Cerebellar nuclear complex (tissue), 1 donor: ENCODE measurements at places on chromosomes 16 and 17.

GRCh38 chr17:73422121-73422520 is 110.3 kb upstream of the CDC42EP4 start:
- DNase-seq = no peak

- no peak for DNase-seq
Observed at GRCh38 chr17:40349895-40350688, 14.4 kb downstream of the GJD3 start.

- no peak for DNase-seq
Observed at GRCh38 chr17:34370997-34371395, 8.0 kb upstream of the CCL1 start.

- DNase-seq = no peak
Observed at GRCh38 chr17:45067637-45068036, 6.5 kb downstream of the NMT1 start.

DNA sequence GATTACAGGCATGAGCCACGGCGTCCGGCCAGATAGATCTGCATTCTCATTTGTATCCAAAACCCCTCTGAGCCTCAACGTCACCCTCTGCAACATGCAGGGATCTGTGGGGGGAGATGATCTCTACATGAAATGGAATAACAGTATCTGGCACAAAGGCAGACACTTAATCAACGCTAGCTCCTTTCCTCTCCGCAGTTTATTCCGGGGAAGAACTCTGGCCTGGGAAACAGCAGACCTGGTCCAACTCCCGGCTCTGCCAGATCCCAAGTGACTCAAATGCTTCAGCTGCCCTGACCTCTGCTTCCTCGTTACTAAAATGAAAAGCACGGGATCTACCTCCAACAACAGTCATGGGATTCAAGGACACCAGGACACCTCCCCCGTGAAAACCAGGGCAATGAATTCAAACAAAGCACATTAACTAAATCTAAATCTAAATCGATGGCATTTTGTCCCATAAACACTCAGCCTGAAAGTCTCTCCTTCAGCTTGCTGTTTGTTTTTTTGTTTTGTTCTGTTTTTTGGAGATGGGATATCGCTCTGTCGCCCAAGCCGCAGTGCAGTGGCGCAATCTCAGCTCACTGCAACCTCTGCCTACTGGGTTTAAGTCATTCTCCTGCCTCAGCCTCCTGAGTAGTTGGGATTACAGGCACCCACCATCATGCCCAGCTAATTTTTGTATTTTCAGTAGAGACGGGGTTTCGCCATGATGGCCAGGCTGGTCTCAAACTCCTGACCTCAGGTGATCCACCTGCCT is 78.2 kb downstream of the NXN start:
- DNase-seq = no peak

- DNase-seq = no peak
Observed at GRCh38 chr17:43767053-43767712, 8.6 kb upstream of the SOST start.

- no peak for DNase-seq
Observed at GRCh38 chr17:77388384-77389306, 247.9 kb downstream of the SEC14L1 start.

GRCh38 chr16:13194766-13195165 is 293.4 kb downstream of the SHISA9 start:
- no peak for DNase-seq
